ENCODE measurements at places on chromosomes 16 and 17. TPM values are rescaled to one million over a fixed set of nuclear protein-coding genes. Genes with fewer than 3 reads are reported as not detected.

Gene GAS7
- 17.1 TPM for total RNA-seq

Gene ZP2
- total RNA-seq = 0.27 TPM

Gene DNAI2
- not detected for total RNA-seq

Gene ZPBP2
- total RNA-seq = not detected

Gene PTX4
- total RNA-seq = not detected

Gene TMEM98
- total RNA-seq = 216 TPM

Gene MFAP4
- total RNA-seq = 59.7 TPM

Gene ZMYND15
- 0.82 TPM for total RNA-seq

Gene SP2
- 8.3 TPM for total RNA-seq

Gene SLC5A11
- total RNA-seq = 6.8 TPM

Gene CD300LG
- 1.4 TPM for total RNA-seq

Gene ZFP3
- total RNA-seq = 6.0 TPM

Gene IRF8
- 20.7 TPM for total RNA-seq

Gene CCL16
- not detected for total RNA-seq

Gene WDR90
- total RNA-seq = 166 TPM

Gene CFAP97D1
- not detected for total RNA-seq

DNA sequence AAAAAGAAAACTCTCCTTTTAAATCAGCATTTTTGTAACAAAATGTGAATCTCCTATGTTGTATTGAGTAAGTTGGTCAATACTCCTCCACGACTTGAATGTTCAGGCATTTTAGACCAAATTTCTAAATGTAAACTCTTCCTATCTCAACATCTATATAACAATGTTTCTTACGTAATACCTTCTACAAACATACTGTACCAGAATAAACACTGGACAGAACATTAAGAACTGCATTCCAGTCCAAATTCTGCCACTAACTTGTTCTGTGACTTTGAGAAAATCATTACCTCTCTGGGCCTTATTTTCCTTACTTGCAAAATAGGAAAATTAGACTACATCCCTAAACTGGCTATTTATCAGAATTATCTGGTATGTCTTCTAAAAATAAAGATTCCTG, 40.1 kb downstream of the AKAP10 start:
- DNase-seq = no peak

DNA sequence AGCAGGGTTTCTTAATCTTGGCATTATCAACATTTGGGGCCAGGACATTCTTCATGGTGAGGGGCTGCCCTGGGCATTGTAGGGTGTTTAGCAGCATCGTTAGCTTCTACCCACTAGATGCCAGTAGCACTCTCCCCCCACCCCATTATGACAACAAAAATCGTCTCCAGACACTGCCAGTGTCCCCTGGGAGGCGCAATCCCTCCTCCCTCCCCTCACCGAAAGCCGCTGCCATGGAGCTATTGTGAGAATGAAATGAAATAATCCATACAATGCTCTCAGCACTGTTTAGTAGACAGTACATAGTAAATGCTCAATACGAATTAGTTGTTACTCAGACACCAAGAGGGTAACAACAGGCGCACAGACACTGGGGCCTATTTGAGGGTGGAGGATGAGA, 502.9 kb downstream of the NPIPA7 start:
- no peak for DNase-seq

DNA sequence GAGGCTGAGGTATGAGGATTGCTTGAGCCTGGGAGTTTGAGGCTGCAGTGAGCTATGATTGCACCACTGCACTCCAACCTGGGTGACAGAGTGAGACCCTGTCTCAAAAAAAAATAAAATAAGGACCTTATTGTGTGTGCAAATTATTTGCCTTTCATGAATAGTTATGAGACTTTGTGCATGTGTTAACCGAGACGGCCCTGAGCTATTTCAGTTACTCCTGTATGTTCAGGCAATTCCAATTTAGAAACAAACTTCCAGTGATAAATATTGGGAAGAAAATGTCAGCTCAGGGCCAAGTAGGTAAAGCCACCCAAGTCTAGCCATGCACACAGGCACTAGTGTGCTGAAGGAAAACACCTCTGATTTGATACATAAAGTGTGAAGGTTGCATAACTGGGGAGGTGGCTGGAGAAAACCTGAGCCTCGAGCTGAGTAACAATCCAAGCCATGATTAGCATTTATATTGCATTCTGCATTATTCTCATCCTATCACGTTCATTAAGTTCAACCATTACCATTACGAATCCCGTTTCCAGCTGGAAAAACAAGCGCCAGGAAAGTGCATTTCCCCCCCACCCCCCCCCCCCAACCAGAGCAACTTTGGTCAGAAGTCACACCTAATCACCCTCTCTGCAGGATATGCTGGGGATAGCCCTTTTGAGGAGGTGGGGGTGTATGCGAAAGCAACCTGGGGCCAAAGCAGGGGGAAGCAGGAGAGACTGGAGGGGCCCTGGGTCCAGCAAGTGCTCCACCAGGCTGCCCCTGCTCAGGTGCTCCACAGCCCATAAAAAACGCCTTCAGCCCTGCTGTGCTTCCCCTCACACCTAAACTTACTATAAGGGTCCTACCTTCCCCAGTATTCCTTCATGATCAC, 18.6 kb upstream of the ENDOV start:
- DNase-seq = no peak

DNA sequence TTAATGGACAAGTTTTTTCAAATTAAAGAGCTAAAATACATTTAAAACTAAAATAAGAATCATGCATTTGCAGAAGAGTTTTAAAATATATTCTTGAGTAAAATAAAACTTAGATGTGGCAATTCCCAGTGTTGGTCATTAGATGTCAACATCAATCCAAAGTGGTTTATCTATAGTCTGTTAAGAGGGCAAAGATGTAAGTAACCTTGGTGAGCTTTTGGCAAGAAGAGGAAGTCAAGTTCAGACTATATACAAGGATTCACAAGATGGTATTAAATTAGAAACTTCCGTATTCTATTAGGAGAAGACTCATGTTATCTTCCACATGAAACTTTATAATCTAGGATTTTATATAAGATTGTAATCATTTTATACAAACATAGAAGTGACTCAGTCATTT, 73.1 kb downstream of the CEP95 start:
- DNase-seq = no peak

DNA sequence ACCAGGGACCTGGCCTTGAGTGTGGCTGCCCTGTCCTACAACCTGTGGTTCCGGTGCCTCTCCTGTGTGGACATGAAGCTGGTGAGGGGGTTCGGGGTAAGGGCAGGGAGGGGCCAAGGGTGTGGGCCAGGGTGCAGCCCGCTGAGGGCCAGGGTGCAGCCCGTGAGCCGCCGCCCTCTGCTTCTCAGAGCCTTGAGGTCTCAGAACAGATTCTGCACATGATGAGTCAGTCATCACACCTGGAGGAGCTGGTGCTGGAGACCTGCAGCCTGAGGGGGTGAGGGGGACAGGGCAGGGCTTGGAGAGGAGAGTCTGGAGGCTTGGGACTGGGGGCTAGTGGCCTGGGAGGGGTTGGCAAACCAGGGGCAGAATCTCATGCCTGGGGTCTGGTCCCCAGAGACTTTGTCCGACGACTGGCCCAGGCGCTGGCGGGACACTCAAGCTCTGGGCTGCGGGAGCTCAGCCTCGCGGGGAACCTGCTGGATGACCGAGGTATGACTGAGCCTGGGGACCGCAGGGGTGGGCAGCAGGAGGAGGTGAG, 2.2 kb downstream of the CARMIL2 start:
- no peak for DNase-seq

DNA sequence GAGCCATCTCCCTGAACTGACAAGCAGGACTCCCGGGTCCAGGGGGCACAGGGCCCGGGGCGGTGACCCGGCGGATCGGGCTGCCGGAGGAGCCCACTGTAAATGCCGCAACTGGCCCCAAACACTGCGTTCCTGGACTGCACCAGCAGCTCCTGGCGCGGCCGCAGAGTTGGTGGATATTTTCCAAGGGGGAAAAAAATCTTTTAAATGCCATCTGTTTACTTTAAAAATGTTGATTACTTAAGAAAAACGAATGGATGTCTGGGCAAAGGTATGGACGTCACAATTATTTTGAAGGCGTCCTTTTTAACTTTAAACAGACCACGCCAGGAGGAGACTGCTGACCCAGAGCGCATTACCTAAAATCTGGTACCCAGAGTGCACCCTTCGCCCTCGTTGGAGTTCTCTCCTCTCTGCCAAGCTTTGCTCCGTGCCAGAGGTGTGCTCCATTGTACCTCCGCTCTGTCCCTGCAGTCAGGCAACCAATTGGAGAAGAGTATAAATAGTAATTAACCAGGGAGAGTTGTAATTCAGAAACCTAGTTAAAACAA, 3.4 kb downstream of the HS3ST3B1 start:
- DNase-seq = no peak

GRCh38 chr17:77470330-77470786, 329.6 kb downstream of the SEC14L1 start:
- no peak for DNase-seq

GRCh38 chr16:2121853-2122252, 13.8 kb downstream of the PKD1 start:
- no peak for DNase-seq

GRCh38 chr16:48334325-48334724, 50.9 kb downstream of the SIAH1 start:
- DNase-seq = no peak

GRCh38 chr16:81261049-81261648, 22.7 kb downstream of the BCO1 start:
- no peak for DNase-seq

DNA sequence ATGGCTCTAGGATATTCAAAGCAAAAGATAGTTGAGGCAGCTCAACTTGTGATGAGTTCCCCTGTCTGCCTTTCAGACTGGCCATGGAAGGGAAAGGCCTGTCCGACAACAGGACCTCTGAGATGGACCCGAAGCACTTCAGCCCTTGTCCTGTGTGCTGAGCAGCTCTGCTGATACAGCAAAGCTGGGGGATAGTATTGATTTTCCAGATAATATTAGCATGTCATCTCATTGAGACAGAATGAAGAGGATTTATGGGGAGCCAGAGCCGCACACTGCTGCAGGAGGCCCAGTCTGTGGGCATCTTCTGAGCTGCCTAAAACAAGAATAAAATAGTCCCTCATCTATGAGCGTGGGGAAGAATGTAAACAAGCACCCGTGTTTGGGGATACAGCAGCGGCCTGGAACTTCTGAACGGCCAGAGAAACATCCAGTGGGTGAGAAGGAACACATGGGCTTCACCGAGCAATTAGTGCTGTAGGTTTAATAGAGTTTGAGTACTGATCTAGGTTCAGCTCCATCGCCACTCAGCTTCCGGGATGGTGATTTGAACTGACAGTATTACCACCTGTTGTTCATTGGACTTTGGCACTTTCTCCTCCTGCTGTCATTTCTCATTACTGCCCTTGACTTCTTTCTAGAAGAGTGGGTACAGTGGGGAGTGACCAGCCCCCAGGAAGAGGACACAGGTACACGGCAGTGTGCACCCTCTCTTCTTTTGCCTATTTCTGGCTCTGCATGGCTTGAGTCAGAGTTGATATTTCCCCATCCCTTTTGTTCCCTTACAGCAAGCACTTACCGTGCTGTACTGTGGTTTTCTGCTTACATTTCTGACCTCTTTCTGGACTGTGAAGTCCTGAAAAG, 96.5 kb upstream of the TBX2 start:
- DNase-seq = no peak

GRCh38 chr17:42536372-42537155, 523 bp downstream of the NAGLU start:
- peak; percentile 91 for DNase-seq

GRCh38 chr16:76959166-76959565, 231.8 kb upstream of the MON1B start:
- DNase-seq = no peak

GRCh38 chr16:6157806-6158205, 1060.2 kb upstream of the EEF2KMT start:
- DNase-seq = no peak

GRCh38 chr16:11140098-11140375, 116.0 kb downstream of the SOCS1 start:
- no peak for DNase-seq

GRCh38 chr17:36512641-36513040, 22.0 kb downstream of the MYO19 start:
- no peak for DNase-seq

DNA sequence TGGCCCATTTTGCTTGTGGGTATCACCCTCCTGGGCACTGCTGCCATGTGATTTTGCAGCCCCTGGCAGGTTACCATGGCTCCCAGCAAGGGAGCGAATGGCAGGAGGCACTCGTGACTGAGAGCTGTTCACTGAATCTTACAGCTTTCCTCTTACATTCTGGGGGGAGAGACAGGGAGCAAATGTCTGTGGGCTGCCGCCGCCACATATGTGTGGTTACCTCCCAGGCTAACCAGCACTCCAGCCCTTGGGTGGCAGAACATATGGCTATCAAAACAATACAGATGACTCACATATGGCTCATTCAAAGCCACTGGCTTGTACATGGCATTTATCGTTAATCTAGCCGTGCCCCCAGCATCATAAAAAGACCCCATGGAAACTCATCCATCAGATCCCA, 19.8 kb downstream of the GTF3C1 start:
- no peak for DNase-seq

GRCh38 chr16:4879049-4879448, 31.8 kb downstream of the UBN1 start:
- no peak for DNase-seq

GRCh38 chr16:57325458-57325857, 33.1 kb upstream of the CCL22 start:
- DNase-seq = no peak

- DNase-seq = no peak
Observed at GRCh38 chr16:15608398-15609285, 34.3 kb downstream of the MARF1 start.

GRCh38 chr16:56203052-56203451, 11.8 kb downstream of the GNAO1 start:
- DNase-seq = peak; percentile 23

DNA sequence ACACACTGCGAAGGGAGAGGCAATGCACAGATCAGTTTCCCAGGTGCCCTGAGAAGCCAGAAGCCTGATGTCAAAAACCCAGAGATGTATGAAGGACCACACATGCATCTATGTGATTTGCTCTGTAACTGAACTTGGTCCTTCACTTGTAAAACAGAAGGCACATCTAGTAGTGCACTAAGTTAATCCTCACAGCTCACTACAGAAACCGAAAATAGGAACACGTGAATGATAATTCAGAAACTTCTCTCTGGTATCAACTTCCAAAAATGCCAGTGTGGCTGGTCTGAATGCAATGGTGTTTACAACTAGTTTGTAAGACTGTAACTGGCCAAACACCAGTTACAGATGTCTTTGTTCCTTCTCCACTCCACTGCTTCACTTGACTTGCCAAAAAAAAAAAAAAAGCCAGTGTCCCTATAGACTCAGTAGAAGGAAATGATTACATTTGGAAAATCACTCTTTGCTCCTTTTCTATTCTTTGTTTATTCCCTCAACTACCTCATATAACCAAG, 11.3 kb downstream of the ANKRD40 start:
- no peak for DNase-seq

DNA sequence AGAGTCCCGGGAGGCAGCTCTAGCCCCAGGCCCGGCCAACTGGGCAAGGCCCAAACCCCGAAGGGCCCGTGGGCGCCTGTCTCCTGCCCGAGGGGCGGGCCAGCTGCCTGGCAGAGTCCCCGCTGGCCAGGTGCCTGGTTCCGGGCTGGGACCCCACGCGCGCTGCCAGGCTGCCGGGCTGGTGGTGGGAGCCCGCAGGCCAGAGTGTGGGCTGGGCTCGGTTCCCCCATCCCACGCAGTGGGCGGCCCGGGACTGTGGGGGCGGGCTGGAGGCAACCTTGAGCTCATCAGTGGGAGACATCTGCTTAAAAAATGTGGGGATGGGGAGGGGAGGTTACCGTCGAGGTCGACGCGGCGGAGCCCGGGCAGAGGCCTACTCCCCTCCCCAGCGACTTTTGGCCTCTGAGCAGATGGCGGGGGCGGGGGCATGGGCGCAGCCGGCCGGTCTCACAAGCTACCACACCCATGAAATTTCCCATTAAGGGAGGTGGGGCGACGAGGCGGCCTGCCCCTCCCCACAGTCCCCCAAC, 176.4 kb upstream of the GSE1 start:
- peak; percentile 81 for DNase-seq

GRCh38 chr17:74785981-74786360, 9.8 kb upstream of the NAT9 start:
- no peak for DNase-seq
